Stimulated activated CD8-positive, alpha-beta memory T cell treated with anti-CD3 and anti-CD28 coated beads, Interleukin-7, amount 100 ng/mL, for 1 hour (primary cell): ENCODE measurements at places on chromosomes 7 and 10.

DNA sequence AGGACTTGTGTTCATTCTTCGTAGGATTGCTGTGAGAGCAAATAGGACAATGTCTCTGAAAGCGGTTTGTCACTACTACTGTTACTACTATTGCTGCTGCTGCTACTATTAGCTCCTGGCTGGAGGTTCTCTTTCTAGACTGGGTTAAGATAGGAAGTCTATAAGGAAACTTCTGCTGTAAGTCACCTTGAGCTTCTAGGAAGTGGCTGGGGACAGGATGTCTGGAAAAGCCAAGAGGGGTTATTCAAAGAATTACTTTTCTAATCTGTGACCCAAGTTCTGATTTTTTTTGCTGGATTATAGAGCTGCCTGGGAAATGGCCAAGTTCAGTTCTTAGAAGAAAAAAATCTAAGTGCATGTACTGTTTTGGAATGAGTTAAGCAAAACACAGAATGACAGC, 62.2 kb downstream of the NAMPT start:
- DNase-seq = no peak

DNA sequence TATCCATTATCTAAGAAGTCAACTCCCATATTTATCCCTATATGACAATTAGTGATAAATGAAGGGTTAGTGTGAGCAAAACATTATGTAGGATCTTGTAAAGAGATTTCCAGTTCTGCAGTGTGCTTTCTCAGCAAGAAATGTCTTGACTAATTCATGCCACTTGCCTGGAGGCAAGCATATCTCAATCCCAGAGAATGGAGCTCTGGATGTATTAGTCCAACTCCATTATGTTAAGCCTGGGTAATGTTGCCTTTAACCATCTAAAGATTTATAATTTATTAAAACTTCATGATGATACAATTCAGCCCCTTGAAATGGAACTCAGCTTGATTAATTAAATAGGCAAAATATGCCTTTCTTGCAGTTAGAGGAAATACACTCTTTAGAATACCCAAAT, 1079.9 kb upstream of the LRRTM3 start:
- no peak for DNase-seq

DNA sequence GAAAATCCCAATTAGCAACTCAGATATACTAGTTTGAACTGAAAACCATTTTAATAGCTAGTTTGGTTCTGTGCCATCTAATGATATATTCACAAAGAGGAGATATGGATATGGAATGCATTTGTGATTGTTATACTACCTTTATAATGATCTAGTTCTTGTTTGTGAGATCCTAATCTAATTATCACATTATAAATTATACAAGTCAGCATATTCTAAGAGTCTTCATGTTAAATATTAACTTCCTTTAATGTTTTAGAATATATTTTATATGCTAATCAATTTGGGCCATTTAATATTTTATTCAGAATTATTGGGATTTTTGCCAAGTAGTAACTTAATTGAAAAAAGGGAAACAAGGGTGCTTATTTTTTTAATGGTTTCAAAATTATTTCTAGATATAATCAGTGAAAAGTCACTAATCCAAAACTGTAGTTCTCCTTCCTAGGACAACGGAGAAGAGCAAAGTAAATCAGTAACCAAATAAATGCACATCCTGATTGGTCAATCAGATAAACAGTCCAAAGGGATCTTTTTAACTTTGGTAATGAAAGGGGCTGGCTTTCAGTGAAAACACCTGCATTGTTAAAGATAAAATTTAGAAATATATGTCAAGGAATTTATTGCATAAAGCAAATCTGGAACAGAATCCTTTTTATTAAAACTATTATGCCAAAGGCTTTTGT, 173.9 kb upstream of the MEOX2 start:
- no peak for DNase-seq

DNA sequence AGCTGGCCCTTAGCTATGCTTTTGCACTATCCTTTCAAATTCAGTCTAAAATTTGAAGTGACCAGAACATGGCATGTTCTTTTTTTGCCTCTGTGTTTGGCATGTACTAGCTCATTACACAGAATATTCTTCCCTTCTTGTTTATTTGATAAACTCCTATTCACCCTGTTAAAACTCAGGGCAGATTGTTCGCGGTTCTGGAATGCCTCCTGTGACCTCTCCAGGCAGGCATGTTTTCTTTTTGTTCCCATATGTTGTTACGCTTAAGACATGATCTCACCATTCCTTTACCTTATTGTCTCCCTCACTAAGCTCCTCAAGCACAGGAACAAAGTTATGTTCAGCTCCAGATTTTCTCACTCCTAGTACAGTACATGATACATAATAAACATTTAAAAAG, 181.7 kb downstream of the CCSER2 start:
- DNase-seq = no peak

DNA sequence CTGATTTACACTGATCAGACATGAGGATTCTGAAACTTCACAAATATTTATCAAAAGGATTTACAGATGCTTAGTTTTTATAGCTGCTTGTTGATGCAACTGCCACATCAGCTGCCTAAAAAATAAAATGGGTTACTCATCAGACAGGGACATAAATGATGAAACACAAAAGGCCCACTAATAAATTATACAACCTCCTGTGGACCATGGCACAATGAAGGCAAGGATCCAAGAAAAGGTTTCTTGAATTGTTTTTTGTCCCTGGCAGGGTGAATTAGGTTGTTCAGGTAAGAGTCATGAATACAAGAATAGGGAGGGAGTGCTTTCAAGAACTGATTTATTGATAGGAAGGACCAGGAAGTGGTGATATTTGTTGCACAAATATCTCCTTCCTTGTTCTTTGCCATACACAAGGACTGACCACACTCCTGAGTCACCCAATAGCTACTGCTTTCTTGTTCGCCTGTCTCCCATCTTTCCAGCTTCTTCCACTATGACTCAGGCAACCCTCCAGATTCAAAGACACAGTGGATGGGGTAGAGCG, 234.5 kb downstream of the AHR start:
- no peak for DNase-seq

DNA sequence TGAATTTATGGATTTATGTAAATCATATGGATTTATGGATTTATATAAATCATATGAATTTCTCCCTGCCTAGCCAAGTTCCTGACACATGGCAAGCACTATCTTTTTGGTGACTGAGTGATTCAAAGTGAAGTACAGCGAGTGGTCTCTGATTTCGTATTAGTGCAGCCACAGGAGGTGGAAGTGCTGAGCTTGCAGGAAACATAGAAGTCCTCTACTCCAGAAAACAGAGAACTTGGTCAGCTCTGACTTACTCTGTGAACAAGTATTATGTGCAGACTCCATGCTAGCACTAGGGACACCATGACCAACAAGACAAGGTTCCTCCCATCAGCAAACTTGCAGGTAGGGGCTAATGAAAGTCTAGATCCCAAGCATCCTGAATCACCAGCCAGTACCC, 28.5 kb downstream of the CYP3A5 start:
- no peak for DNase-seq

GRCh38 chr7:103418241-103418640, 27.8 kb downstream of the SLC26A5 start:
- no peak for DNase-seq

- no peak for DNase-seq
These were observed 41.7 kb upstream of the CALD1 start for GRCh38 chr7:134737566-134738345.

DNA sequence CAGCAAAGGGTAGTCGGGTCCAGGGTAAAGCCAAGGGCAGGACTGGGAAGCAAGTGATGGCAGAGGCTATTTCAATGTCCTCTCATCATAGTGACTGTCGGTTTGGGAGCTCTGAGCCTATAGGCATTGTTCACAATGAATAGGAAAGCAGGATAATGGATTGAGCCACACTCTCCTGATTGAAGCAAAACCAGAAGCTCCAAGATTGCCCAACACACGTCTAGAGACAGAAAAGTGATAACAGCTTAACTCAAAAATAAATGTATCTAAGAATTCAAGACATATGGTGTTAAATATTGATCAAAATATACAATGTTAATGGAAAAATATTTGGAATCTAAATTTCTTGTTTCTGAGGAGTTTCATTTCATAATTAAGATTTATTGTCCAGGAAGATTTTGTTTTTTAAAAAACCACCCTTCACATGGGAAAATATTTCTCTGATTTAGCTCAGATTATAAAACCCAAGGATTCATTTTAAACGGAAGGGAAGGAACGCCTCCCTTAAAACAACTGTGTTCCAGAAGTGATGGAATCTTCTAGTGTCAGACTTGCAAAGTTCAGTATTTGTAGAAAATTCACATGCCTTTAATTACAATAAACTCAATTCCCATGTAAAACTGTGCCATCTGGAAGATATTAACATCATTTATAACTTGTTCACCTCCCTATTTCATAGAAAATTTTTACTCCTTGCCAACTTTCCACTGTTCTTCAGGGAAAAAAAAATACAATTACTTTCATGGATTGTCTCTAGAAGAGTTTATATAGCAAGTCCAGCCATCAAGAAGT, 54.5 kb downstream of the NRP1 start:
- DNase-seq = no peak

- no peak for DNase-seq
These were observed 83.1 kb upstream of the A1CF start for GRCh38 chr10:50968386-50969091.

DNA sequence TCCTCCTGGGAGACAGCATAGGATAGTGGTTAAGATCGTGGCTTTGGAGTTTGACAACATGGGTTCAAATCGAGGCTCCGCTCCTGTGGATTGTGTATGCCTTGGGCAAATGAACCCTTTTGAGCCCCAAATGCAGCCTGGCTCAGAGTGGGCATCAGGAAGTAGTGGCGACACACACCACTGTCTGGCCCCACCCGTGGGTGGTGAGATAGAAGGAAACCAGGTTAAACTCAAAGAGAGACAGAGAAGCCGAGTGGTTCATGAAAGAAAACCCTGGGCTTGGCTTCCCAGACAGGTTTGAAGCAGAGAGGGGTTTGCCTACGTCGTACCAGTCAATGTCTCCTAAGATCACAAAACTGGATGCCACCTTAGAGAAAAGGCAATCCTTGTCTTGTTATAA, 57.7 kb downstream of the PRTFDC1 start:
- DNase-seq = no peak

DNA sequence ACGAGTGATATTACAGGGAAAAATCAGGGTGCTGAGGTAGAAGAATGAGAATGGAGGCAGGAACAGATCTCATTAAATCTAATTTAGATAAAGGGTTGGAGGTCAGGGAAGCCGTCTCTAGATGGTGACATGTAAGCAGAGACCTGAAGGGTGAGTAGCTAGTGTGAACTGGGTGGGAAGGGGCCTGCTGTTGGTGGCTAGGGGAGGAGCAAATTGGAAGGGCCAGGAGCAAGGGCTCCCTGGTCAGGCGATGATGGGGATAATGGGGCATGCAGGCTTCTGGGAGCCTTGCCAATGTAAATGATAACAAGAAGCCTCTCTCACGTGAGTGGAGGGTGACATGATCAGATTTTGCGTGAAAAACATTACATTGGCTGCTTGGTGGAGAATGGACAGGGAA, 76.3 kb downstream of the WDFY4 start:
- no peak for DNase-seq

DNA sequence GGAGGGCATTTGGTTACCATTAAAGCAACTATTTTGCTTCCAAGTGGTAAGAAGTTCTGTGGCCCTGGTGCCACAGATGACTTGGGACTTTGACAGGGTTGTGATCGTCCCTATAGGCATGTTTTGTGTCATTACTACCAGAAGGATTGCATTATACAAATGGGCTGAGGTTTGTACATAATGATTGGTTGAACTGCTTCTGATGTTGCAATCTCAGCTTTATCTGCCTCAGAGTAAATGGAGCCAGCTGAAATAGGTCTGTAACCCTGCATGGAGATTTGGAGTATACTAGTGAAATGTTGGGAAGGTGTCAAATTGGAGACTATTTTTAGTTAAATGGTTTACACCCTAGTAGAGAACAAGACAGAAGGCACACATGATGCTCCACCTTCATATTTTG, 46.1 kb upstream of the SEPTIN7 start:
- DNase-seq = no peak

DNA sequence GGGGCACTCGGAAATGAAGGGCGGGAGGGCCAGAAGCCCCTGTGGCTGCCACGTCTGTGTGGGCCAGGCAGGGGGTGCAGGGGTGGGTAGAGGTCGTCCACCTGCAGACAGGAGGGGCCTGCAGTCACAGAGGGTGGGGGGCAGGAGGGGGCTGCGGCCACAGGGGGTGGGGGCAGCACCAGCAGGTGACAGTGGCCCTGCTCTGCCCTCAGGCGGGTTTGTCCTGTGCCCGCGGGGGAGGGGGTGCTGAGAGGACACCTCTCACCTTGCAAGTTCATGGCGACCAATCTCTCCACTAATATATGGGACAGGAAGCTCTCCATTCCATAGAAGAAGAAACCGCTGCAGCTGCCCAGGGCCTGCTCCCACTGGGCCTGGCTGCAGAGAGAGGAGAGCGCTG, 26.6 kb upstream of the NKX6-2 start:
- DNase-seq = no peak

DNA sequence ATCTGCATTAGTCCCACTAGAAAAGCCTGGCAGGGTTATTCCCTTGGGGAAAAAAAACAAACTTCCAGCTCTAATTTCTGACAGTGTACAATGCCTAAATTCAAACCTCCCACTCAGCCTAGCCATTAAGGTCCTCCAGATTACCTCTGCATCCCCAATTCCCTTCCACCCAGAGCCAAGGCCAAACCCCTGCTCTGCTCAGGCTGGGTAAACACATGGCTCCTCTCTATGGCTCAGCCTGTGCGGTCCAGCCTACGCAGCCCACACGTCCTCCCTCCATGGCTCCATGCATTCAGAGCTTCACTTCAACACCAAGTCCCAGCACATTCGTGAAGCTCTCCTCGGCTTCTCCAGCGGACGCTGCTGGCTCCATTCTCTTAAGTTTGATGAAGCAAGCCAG, 5.2 kb downstream of the DLG5 start:
- no peak for DNase-seq

- no peak for DNase-seq
These were observed 22.1 kb downstream of the HSPA12A start for GRCh38 chr10:116720241-116720643.

DNA sequence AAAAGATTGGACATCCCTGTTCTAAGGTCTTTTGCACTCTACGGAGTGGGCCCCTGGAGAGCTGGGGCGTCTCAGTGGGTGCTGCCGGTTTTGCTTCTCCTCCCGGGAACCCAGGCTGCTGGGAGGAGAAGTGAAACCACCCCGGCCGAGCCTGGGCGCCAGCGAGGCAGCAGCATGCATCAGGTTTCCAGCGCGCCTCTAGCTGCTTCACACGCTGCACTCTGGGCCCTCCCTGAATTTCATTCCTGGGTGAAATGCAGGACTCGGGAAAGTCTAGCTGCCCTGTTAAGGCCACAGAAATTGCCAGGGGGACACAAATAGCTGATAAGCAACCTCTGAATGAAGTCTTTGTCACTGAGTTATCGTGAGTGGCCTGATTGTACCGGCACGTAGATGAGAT, 127.4 kb downstream of the TRRAP start:
- DNase-seq = no peak

DNA sequence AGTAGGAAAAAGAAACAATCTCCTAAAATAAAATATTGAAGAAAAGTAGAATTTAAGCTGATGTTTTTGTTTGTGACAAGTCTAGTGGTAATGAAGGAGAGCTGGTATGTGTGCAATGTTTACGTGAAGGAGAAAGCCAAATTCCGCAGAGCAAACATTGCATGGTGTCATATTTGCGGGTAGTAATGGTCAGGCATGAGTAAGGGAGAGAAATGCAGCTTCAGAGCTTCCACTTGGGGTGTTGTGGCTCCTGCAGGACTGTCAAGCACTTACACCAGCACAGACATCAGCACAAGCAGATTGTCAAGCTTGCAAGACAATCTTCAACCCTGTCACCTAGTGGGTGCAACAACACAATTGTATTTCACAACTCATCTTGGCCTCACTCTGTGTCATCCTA, 136.5 kb upstream of the ETV1 start:
- no peak for DNase-seq
